ENCODE measurements at places on chromosomes 11 and 22. TPM values are rescaled to one million over a fixed set of nuclear protein-coding genes. Genes with fewer than 3 reads are reported as not detected.

- no peak for DNase-seq
Measured at GRCh38 chr11:61736310-61736709, 16.1 kb upstream of the MYRF start.

DNA sequence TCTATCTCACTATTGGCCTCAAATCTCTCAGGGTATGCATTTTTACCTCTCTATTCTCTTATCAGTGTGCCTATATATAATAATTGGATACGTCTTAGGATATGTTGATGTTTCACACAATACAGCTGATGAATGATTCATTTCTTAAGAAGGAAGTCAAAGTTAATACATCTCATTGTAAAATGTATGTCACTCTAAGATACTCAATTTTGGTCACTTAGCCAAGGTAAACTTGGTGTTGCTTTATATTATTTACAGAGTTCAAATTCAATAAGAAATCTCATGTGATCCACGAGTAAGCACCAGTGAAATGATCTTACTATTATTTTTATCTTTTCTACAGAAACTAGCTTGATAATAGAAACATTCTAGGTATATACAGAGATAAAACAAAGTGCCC lies 1266.5 kb downstream of the JRKL start:
- no peak for DNase-seq

DNA sequence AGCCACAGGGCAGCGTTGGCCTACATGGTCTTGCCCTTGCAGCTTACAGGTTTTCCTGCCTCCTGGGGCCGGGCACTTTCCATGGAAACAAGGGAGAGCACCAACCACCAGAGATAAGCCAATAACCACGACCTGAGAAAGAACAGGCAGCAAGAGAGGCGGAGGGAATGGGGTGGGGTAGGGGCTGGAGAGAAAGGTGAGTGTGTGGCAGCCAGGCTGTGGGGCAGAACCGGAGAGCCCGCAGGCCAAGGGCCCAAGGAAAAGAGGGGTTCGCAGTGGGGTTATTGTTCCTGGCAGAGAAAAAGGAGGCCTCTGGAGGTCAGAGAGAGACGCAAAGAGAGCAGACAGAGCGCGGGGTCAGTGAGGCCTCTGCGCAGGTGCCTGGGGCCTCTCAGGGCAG lies 33.2 kb downstream of the LRRC74B start:
- no peak for DNase-seq

GRCh38 chr11:20671856-20672546 lies 2.6 kb downstream of the NELL1 start:
- DNase-seq, result no peak

Gene CD6
- 1.1 TPM for polyA plus RNA-seq

Data from right lung (tissue), 10 donors.